ENCODE measurements at places on chromosomes 4 and X.
A peak's percentile ranks its signal among the peaks of the same experiment; 100 is the strongest.

DNA sequence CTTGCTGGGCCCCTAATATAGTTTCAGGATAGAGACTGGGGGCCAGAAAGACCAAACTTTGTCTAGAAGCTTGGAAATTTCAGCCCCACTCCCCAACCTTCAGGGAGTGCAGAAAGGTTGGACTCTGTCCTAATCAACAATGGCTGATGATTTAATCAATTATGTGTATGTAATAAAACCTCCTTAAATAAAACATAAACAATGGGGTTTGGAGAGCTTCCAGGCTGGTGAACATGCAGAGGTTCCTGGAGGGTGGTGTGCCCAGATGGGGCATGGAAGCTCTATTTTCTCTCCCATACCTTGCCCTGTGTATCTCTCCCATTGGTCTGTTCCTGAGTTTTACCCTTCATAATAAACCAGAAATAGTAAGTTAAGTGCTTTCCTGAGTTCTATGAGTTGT lies 174.2 kb downstream of the GC start:
- no peak for DNase-seq

- DNase-seq, result no peak
Observed at GRCh38 chr4:156954587-156954986, 17.0 kb downstream of the PDGFC start.

DNA sequence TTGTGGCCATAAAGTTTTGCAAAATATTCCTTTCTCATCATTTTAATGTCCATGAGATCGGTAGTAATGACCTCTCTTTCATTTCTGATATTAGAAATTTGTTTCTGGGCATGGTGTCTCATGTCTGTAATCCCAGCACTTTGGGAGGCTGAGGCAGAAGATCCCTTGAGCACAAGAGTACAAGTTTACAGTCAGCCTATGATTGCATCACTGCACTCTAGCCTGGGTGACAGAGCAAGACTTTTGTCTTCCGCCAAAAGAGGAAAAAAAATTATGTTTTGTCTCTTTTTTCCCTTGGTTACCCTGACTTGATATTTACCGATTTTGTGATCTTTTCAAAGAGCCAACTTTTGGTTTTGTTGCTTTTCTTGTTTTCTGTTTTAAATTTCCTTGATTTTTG lies 10.8 kb upstream of the NKAP start:
- no peak for DNase-seq

DNA sequence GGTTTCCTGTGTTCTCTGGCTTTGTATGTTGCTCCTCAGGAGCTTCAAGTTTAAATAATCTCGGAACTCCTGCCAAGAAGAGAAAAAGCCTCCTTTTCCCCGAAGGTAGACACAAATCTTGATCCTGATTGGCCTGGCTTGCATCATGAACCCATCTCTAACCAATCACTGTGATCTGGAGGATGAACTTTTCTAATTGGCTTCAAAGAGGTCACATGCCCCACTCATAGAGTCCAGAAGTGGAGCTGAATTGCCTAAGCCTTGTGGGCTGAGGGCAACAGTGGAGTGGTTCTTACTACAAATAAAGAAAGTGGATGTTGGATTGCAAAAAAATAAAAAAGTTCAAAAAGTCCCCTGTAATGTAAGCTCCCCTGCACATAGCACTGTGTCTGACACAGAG lies 245.9 kb downstream of the MID1IP1 start:
- no peak for DNase-seq

DNA sequence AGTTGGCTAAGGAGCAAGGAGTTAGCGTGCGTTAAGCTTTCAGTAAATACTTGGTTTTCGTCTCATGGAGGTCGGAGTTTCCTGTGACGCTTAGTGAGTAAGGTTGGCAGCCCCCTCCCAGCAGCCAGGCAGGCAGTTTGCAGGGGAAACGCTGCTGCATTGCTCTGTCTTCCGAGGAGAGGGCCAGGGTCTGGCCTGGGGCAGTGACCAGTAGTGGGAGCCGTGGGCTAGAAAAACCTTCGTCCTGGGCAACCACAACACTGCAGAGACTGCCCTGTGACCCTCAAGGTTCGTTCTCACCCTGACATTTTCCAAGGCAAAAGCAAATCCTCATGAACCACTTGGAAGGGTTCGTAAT lies 432 bp downstream of the TMEM175 start:
- no peak for DNase-seq

GRCh38 chr4:76882630-76883029 lies 15.3 kb downstream of the SOWAHB start:
- no peak for DNase-seq

DNA sequence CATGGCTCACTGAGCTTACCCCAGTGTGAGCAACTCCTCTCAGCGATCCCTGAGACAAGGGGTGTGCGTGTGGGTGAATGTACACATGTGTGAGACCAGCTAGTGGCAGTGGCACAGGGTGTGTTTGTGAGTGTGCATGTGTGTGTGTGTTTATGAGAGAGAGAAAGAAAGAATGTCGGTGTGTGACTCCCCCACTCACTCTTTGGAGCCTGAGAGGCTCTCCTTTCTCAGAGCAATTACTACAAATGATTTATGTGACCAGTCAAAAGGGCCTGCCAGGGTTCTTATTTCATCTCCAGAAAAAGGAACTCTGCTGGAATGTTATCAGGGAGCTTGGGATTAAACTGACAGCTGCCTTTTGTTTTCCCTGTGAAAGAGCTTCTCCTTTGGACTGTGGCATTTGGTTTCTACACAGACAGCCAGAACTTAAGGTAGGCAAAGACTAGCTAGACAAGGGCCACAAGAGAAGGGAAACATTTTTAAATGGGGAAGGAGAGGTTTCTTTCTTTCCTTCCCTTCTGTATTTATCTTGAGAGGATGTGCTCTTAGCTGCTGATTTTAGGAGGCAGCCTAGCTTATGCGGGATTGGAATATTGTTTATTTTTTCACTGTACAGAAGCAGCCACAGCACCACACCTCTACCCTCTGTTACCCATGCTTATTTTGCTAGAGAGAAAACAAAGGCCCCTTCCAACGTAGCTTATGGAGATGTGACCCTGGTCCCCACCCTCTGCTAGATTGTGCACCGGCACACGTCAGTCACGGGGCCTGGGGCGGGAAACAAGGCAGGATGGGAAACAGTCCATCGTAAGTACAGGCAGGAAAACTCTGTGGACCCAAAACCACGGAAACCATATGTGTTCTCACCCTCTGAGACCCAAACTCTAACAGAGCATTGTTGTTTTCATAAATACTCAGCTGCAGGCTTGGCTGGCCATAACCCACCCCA lies 143.5 kb downstream of the MGST2 start:
- DNase-seq, result no peak

DNA sequence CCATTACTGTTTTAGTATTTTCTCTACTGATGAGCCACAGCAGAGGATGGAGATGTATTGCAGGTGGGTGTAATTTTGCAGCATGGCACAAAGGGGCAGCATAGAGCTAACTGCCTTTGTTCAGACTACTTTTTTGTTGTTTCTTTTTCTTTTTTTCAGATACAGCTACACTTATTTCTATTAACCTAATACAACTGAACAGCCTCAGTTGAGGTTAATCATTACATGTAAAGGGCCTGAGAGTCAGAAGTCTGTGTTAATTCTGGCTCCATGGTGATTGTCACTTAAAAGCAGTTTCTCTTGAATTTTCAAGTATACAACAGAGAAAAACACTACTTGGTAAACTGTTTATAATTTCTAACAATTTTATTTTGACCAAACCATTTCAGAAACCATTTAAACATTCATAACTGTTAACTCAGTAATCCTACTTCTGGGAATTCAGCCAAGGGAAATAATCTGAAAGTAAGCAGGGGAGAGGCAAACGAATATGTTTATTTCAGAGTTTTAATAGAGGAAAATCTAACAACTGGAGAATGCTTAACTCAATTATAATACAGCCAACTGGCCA lies 13.9 kb upstream of the PPEF2 start:
- no peak for DNase-seq

GRCh38 chr4:172232966-172233365 lies 419.8 kb downstream of the GALNTL6 start:
- DNase-seq, result no peak

- DNase-seq, result peak; percentile 22
Observed at GRCh38 chrX:151789179-151789800, 54.7 kb downstream of the CNGA2 start.

DNA sequence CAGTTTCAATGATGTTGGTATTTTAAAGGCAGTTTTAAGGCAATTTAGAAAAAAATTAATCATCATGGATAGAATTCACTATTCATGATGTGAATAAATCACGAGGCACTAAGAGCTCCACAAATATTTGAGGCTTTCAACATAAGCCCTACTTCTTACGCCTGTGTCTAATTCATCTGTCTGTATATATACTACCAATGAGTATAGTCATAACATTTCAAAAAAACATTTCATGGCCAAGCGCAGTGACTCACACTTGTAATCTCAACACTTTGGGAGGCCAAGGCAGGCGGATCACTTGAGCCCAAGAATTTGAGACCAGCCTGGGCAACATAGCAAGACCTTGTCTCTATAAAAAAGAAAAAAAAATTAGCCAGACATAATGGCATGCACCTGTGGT lies 56.5 kb downstream of the FBXL5 start:
- DNase-seq, result no peak

DNA sequence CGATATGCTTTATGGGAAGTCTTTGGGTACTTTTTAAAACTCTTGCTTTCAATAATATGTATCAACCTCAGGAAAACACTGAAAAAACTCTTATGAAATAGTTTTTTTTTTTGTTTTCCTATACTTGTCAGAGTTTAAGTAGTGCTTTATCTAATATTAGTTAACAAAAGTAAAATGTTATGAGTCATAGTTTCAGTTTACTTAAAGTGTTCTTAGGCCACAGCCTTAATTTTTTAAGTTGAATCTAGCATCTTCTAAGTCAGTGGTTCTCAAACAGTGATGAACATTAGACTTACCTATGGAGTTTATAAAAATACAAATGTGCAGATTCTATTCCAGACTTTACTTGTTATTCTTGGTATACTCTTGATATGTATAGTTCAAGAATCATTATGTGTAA lies 26.3 kb upstream of the ADGRL3 start:
- DNase-seq, result no peak

DNA sequence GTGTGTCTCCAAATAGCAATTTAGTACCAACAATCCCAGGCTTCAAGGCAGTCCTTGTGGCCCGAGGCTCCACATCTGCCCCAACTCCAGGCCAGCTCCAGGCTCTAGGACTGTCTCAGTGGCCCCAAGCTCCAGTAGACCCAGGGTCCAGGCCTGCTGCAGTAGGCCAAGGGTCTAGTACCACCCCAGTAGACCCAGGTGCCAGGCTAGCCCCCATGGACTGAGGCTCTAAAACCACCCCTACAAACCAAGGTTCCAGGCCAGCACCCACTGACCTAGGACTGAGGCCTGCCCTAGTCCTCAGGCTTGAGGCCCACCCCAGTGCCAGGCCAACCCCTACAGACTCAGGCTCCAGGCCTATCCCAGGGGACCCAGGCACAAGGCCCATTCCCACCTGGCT lies 191.6 kb downstream of the DLG3 start:
- no peak for DNase-seq

DNA sequence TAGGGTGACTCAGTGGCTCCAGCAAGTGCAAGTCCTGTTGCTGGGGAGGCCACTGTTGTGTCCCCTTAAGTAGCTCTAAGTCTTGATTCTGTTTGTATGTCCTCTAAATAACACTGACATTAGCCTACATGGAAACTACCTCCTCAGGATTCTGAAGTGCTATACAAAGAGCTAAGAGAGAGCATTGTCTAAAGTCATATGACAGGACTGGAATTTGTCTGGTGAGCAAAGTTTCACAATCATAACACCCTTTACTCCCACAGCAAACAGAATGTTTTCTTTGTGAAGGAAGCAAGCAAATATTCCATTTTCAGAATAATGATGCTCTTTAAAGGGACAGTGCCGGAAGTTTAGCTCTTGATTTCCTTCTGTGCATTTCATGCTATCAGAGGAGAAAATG lies 23.4 kb upstream of the CT47A1 start:
- DNase-seq, result no peak

- no peak for DNase-seq
Observed at GRCh38 chr4:109005523-109005922, 242.7 kb upstream of the ETNPPL start.

GRCh38 chrX:57596109-57596508 lies 4.3 kb downstream of the ZXDB start:
- DNase-seq, result no peak

DNA sequence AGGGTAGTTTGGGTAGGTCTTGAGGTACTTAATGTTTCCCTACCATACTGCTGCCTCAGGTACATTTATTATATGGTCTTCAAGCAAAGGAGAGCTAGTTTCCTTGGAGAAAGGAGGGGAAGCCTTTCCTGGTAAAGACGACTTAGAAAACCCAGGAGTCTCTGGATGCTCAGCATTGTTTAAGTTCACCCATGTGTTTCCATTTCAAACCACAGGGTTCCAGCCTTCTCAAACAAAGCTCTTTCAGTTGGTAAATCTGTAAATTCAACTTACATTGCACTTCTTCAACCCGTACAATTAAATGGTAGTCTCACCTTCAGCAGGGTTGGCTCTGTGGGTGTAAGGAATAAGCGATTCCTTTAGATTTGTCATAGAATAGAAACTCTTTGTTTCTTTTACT lies 111.9 kb upstream of the UNC5C start:
- DNase-seq, result no peak

- no peak for DNase-seq
Observed at GRCh38 chr4:89447543-89447942, 139.9 kb upstream of the GPRIN3 start.

- no peak for DNase-seq
Observed at GRCh38 chr4:101366331-101366730, 19.0 kb upstream of the PPP3CA start.

GRCh38 chr4:22485737-22486136 lies 30.1 kb downstream of the ADGRA3 start:
- DNase-seq, result no peak

DNA sequence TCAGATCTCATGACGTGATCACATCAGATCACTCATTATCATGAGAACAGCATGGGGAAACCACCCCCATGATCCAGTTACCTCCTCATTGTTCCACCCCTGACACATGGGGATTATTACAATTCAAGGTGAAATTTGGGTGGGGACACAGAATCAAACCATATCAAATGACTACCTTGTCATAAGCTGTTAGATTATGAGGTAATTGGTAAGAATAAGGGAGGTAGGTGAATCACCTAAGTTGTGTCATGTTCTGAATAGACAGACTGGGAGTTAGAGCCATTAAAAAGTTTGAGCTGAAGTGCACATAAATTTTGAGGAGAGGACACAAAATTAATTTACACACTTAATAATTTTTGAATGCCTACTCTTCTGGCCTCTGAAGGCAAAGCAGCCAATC lies 24.7 kb downstream of the SLC9B1 start:
- DNase-seq, result no peak

DNA sequence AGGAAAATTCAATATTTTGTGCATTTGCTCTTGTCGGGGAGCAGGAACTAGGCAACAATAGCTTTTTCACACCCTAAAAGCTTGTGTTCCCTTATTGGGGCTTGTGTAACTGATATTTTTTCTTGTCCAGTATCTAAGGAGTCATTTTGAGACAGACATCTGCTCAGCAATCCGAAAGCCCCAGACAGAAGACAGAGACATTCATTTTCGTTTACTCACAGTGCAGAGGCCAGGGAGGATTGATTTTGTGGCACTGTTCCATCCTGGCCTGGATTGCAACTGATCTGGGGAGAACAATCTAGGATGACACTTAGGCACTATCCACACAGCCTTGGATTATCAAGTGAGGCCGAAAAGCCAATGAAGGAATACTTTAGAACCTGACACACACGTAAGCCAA lies 27.4 kb upstream of the PLAC1 start:
- DNase-seq, result no peak
